ENCODE measurements at places on chromosomes 4 and X.

DNA sequence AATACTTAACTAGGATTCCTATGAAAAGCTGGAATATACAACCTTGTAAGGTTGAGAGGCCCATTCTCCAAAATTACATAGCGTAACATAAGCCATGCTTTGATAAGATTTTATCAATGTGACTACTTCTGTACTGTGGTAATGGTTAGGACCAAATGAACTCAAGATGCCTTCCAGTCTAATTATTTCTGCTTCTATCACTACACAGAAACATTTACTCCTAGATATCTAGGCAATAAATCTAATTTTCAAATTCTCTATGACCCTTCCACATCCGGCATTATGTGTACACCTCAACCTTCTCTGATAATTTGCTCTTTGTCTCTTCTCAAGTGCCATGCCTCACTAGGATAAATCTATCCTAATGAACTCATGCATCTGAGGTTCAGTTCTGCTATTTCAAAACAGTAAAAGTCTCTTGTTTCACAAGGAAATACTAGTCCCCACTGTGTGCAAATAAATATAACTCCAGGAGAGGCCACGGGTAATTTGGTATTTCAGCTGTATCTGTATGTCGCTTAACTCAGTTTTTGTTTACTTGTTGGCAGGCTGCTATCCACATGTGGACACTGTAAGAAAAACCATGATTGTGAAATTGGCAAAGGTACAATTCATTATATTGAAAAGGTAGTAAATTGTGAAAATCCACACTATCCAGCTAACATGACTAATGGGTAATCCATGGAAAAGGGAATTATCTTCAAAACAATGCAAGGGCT, 93.3 kb downstream of the PRDM5 start:
- no peaks in the 10 kb centered on the region for H3K36me3 ChIP-seq
- H3K4me3 ChIP-seq, result no peak overlapping the region
- DNase-seq, result no peak
- H3K27ac ChIP-seq, result no peak overlapping the region
- H3K27me3 ChIP-seq, result peaks cover 2% of the 10 kb centered on the region

- H3K36me3 ChIP-seq, result no peaks in the 10 kb centered on the region
- no peak overlapping the region for H3K27ac ChIP-seq
- no peak for DNase-seq
- no peaks in the 10 kb centered on the region for H3K27me3 ChIP-seq
- peaks cover 29% of the 10 kb centered on the region for H3K4me1 ChIP-seq
Measured at GRCh38 chr4:185207466-185207865, 1.9 kb upstream of the SNX25 start.

GRCh38 chr4:105710678-105711077, 2.1 kb downstream of the GSTCD start:
- no peak overlapping the region for H3K27ac ChIP-seq
- no peak for DNase-seq
- H3K27me3 ChIP-seq, result no peaks in the 10 kb centered on the region
- no peak overlapping the region for H3K4me3 ChIP-seq

DNA sequence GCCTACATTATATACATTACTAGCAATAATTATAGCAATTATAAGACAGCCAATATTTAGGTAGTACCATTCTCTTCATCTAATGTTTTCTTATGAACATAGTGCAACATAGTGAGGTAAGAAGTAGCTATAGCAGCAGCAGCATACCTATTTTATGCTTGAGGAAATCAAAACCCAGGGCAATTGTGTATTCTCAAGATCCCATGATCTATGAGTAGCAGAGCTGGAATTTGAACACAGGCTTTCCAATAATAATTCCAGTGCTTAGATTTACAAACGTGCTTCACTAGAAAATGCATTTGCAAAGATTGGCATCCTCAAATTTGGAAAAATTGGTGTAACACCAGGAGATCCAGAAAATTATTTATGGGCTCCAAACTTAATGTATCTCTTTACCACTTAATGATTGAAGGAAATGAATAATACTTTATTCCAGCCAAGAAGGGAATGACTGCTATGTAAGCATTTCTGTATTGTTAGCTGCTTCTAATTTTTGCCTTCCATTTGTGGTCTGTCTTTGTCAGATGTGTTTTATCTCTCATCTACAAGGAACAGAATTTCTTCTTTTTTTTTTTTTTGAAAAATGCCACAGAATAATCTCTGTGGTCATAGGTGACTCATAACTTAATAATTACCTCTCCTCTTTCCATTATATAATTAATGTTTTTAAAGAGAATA, 451.1 kb downstream of the ARAP2 start:
- no peak for DNase-seq
- H3K4me3 ChIP-seq, result no peak overlapping the region
- no peak overlapping the region for H3K27ac ChIP-seq
- no peaks in the 10 kb centered on the region for H3K27me3 ChIP-seq
- H3K4me1 ChIP-seq, result no peaks in the 10 kb centered on the region
- no peaks in the 10 kb centered on the region for H3K36me3 ChIP-seq
